ENCODE measurements at places on chromosomes 11 and 22.

- no peak for DNase-seq
Observed at GRCh38 chr11:119886667-119887230, 157.7 kb upstream of the NECTIN1 start.

GRCh38 chr22:24455751-24456426 lies 28.5 kb downstream of the ADORA2A start:
- no peak for DNase-seq

- DNase-seq: no peak
Observed at GRCh38 chr22:17120281-17120680, 879 bp downstream of the TMEM121B start.

- DNase-seq: no peak
Observed at GRCh38 chr11:20026629-20027555, 133.4 kb downstream of the DBX1 start.

DNA sequence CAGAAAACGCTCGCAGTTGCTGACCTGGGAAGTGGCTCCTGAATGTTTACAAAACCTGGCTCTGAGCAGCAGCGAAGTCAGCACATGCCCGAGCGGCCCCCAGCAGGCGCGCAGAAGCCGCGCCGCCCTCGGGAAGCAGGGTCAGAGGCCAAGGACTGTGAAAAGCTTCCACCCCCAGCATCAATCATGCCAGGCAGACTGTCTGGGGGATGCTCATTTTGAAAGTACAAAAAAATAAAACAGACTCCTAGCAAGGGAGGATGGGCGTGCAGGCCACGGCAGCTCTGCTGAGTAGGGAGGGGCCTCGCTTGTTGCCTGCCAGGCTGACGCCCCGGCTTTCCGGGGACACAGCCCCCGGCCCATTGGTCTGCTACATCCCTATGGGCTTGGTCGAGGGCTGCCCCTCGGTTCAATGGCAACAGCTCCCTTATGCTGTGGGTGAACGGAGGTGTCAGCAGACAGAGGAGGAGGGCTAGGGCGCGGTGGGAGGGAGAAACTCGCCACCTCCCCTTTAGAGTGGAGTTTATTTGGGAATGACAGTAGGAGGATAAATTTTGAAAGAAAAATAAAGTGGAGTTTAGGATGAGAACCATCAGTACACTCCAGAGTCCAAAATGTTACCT lies 37.7 kb upstream of the GNB1L start:
- no peak for DNase-seq

- DNase-seq: no peak
Observed at GRCh38 chr11:12161603-12162350, 51.4 kb downstream of the MICAL2 start.

GRCh38 chr22:19118329-19118880 lies 3.8 kb downstream of the DGCR2 start:
- no peak for DNase-seq

- no peak for DNase-seq
Observed at GRCh38 chr11:115759622-115760460, 255.6 kb upstream of the CADM1 start.

- no peak for DNase-seq
Observed at GRCh38 chr22:33591946-33592345, 328.3 kb downstream of the LARGE1 start.

GRCh38 chr22:22576244-22576988 lies 17.4 kb upstream of the PRAME start:
- DNase-seq: no peak

- no peak for DNase-seq
Observed at GRCh38 chr11:23097891-23098290, 237.6 kb upstream of the CCDC179 start.

- no peak for DNase-seq
Observed at GRCh38 chr11:70702040-70702648, 303.8 kb downstream of the CTTN start.

- DNase-seq: no peak
Observed at GRCh38 chr11:96288915-96289314, 54.1 kb downstream of the MAML2 start.

- no peak for DNase-seq
Observed at GRCh38 chr22:30455075-30455840, 16.6 kb downstream of the SEC14L3 start.

- DNase-seq: no peak
Observed at GRCh38 chr11:71137376-71137775, 115.0 kb downstream of the SHANK2 start.

DNA sequence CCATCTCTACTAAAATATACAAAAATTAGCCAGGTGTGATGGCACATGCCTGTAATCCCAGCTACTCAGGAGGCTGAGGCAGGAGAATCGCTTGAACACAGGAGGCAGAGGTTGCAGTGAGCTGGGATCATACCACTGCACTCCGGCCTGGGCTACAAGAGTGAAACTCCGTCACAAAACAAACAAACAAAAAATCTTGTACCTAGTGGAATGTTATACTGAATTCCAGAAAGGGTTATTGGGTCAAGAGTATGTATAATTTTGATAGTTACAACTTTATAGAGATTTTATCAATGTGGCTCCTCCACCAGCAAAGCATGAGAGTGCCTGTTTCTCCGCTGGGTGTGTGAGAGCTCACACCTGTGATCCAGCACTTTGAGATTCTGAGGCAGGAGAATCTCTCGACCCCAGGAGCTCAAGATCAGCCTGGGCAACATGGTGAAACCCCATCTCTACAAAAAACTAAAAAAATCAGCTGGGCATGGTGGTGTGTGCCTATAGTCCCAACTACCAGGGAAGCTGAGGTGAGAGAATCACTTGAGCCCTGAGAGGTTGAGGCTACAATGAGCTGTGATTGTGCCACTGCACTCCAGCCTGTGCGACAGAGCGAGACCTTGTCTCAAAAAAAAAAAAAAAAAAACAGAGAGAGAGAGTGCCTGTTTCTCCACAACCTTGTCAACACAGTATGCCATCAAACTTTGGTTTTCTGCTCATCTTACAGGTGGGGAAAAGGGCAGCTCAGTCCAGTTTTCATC lies 12.7 kb upstream of the FOLR1 start:
- no peak for DNase-seq

DNA sequence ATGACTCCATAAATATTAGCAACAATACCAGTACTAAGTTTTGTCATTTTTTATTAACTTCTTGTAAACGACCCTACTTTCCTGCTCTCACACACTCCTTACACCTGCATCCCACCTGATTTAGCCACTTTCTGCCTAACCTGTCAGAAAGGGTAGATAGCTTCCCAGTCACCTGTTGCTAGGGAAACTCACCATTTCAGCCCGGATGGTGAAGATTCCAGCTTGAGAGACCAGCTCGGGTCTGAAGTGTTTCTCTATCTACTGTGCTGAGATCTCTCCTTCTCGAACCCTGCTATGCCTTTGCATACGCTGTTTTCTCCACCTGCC lies at the start of gene PARVG:
PARVG (plus strand) TSS at position 220 of the 327 bp plus-strand sequence. CDS start 2,405 bp downstream, outside the sequence.
- DNase-seq: no peak

DNA sequence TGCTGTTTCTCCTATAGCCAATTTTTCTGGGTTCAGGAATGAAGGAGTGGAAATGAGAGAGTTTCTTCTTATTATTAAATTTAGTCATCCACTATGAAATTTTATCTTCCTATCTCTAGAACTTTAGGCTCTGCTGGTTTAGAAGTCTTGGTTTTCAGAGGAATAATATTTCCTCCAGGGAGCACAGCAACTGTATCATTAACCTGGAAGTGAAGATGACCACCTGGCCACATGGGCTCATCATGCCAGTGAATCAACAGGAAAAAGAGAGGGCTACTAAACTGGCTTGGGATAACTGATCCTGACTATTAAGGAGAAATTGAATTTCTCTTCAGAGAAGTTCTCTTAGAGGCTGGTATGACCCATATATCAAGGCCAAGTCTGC lies 44.4 kb downstream of the ADM start:
- DNase-seq: no peak

DNA sequence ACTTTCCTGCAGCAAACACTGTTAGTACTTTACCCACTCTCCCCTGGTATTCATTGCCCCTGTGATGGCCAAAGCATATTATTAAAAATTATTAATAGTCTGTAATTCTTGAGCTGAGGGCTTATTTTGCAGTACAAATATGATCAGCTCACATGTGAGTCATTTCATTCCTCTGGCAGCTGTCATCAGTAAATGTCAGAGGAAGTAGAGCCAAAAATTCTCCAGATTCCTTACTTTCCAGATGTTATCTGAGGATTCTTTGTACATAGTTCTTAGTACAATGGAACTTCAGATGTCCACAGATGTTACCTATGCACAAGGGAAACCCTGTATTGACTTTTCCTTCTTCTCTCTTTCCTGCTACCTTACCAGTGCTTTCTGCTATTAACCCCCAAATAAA lies 12.5 kb downstream of the OR5B3 start:
- no peak for DNase-seq

- no peak for DNase-seq
Observed at GRCh38 chr11:104332110-104332509, 168.2 kb upstream of the PDGFD start.

- no peak for DNase-seq
Observed at GRCh38 chr11:12764187-12764914, 90.1 kb downstream of the TEAD1 start.

- DNase-seq: no peak
Observed at GRCh38 chr11:50182486-50182885, 149.8 kb downstream of the OR4C45 start.

DNA sequence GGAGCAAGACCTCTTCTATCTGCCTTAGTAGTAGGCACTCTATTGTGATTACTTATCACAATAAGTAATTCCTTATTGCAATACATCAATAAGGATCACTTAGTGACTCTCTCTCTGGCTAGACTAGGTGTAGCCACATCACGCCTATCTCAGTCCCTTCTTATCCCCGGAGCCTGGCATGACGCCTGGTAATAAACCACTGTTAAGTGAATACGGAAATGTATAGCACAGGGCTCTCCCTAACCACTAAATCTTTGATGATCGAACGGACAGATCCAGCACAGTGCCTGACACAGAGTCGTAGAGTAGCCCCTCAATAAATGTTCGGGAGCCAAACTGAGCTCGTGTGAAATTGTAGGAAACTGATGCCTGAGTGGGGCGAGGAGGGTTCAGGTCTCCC lies 143.3 kb downstream of the FBXO7 start:
- no peak for DNase-seq

DNA sequence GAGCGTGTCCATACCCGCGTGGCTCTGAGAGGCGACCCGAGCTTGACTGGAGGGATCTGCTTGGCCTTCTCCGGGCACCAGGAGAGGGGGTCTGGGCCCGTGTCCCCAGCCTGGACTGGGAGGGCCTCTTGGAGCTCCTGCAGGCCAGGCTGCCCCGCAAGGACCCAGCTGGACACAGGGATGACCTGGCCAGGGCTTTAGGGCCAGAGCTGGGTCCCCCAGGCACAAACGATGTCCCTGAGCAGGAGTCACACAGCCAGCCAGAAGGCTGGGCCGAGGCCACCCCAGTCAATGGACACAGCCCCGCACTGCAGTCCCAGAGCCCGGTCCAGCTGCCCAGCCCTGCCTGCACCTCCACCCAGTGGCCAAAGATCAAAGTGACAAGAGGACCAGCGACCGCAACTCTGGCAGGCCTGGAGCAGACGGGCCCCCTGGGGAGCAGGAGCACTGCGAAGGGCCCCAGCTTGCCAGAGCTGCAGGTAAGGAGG lies 38.2 kb downstream of the TRIOBP start:
- DNase-seq: no peak

DNA sequence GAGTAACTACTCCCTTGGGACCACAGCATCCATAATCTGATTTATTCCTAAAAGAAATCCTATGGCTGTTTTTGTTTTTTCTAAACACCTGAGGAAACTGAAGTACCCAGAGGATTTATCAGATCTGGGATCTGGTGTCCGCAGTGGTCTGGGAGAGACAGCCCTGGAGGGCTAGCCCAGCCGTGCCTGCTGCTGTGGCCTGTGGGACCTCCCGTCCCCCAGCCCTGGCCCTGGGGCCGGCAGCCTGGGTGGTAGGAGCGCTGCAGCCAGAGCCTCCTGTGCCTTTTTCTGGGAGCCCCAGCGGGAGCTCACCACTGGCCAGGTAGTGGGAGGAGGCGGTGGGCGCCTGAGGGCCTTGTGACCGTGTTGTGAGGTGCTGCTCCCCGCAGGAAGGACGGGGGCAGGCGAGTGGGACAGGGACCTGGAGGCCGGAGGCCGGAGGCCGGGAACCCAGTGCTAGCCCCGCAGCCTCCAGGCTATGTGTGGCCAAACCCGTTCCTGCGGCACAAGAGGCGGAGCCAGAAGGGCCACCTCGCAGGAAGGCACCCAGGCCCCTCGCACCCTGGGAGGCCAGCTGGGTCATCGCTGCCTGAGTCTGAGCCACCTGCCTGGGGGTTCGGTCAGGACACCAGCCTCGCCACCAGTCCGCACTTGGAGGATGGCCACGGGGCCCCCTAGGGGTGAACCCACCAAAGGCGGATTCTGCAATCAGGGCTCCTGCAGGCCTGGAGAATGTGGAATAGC lies 18.2 kb upstream of the C11orf96 start:
- DNase-seq: no peak

- no peak for DNase-seq
Observed at GRCh38 chr11:66365166-66365565, 6.4 kb downstream of the SLC29A2 start.

GRCh38 chr11:124970925-124971324 lies 16.9 kb downstream of the CCDC15 start:
- DNase-seq: no peak

GRCh38 chr11:2791139-2791520 lies 91.3 kb upstream of the KCNQ1OT1 start:
- no peak for DNase-seq

DNA sequence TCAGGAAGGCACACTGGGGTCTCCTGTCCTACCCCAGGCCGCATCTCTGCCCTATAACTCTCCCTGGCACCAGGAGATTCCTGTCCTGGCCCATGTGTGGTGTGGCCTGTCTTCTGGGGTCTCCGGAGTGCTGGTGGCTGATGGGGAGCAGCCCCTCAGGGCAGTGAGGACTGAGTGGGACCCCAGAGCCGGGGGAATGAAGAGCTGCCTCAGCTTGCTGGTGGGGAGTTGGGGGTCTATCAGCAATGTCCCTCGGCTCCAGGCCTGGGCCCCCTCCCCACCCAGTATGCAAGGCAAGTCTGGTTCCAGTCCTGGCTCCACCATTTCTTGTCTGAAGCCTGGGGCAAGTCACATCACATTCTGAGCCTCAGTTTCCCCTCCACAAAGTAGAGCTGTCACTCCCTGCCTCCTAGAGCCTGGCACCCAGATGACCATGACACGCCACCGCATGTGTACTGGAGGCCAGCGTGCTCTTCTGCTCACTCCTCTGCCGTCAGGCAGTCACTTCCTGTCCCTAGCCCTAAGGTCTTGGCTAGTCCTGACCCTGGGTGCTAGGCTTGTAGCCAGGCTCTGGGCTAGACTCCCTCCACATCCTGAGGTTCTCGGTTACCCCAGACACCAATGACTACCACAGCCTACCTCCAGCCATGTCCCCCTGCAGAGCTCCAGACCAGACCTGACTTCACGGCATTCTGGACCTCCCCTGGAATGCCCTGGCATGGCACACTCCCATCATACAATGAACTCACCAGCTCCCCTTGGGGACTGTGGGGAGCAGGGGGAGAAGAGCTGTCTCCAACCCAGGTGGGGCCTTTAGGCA lies 12.8 kb downstream of the ARAP1 start:
- DNase-seq: no peak

GRCh38 chr22:44031158-44031952 lies 7.3 kb downstream of the PARVB start:
- no peak for DNase-seq

- no peak for DNase-seq
Observed at GRCh38 chr11:127935081-127935480, 652.3 kb downstream of the ETS1 start.

- no peak for DNase-seq
Observed at GRCh38 chr11:20310137-20310536, 53.4 kb upstream of the HTATIP2 start.

Measured in T1000 (cell line).